ENCODE measurements at places on chromosomes 12 and 14.

GRCh38 chr12:109082751-109083150 lies 10.5 kb downstream of the ALKBH2 start:
- no peak for DNase-seq

DNA sequence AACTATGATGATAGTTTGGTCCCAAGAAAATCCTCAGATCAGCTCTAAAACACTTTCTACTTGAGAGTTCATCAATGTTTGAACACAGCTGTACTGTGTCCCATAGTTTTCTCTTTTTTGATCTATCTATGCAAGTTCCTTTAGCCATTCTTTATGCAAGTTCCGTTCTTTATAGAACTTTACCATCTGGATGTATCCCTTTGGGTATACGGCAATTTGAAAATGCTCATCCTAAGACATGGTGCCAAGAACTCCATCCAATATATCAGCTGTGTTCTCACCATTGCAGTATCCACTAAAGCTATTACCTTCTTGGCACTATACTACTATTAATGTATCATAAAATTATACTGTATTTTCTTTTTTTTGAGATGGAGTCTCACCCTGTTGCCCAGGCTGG lies 276.9 kb downstream of the NOVA1 start:
- DNase-seq, result no peak

- DNase-seq, result no peak
Observed at GRCh38 chr14:100135784-100136183, 23.7 kb downstream of the DEGS2 start.

DNA sequence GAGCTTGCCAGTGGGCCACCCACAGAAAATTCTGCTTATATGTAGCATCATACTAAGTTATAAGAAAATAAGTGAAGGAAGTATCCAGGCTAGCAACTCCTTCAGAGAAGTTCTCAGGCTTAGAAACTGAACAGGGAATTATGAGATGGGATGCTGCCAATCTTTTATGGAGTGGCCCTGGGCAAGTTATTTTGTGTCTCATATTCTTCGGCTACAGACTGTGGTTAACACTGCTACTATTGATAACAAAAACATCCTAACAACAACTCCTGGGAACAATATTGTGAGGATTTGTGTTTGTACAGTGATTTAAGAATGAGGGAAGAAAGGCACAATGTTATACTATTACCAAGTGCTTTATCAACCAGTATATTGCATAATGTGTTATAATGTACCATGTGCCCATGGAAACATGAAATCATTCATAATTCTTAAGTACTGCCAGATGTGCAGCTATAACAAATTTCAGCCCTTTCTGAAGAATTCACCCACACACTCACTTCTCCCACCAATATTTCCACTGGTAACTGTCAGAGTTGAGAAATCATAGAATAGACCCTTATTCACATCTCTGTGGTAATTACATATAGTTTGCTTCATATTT lies 113.3 kb upstream of the SOX5 start:
- no peak for DNase-seq

GRCh38 chr14:104865081-104865630 lies at the start of gene CEP170B:
Gene CEP170B (plus strand): TSS chr14:104865268. CDS start chr14:104868451, 3,183 bp downstream.
- DNase-seq, result no peak

- no peak for DNase-seq
Observed at GRCh38 chr12:91507754-91508153, 325.1 kb upstream of the DCN start.

Measured in stimulated activated CD4-positive, alpha-beta T cell treated with anti-CD3 and anti-CD28 coated beads, Interleukin-1b, Interleukin-23, amount 100 ng/mL, for 48 hours (primary cell).